SW 1271 (cell line): ENCODE measurements at places on chromosomes 11 and 22.

DNA sequence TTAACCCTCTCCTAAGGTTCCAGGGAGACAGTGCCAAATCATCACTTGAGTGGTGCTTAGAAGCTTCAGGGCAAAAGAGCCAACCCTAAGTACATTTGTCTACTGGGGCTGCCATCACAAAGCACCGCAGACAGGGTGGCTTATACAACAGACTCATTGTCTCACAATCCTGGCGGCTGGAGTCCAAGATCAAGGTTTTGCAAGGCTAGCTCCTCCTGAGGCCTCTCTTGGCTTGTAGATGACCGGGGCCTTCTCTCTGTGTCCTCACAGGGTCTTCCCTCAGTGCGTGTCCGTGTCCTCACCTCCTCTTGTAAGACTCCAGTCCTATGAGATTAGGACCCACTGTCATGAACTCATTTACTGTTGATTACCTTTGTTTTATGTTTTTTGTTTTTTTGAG, 34.1 kb upstream of the CD81 start:
- DNase-seq, result no peak

- no peak for DNase-seq
Measured at GRCh38 chr22:20644071-20644642, 129.8 kb upstream of the SERPIND1 start.

GRCh38 chr22:36330655-36331305, 57.0 kb downstream of the MYH9 start:
- no peak for DNase-seq

DNA sequence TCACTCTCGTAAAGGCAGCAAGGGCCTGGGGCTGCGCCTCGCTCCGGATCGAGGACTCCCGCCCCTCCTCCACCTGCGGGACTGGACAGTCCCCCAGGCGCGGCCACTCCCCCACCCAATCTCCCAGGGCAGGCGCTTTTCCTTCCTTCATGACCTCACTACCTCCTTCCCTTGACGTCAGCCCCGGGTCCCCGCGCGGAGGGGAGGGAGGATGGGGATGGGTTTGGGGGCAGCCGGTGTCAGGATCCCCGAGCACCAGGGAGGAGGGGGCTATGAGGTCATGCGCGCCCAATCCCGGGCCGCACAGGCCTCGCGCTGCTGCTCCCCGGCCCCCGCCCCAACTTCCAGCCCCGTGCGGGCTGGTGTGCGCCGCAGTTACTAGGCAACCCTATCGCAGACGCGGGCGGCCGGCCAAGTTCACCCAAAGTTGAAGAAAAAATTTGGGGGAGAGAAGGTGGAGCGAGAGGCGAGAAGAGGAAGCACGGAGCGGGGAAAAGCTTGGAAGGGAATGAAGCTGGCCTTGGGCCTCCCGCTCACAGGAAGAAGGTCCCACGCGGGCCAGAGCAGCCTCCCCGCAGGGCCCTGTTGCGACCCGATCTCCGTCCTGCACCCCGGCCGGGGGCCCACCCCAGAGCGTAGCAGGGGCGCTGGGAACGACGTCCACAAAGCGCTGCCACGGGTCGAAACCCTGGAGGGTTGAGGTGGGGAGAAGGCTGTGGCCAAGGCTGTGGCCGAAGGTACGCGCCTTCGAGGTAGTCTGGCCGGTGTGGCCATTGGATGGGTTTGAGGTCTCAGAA, 8.3 kb downstream of the WT1 start:
- no peak for DNase-seq

DNA sequence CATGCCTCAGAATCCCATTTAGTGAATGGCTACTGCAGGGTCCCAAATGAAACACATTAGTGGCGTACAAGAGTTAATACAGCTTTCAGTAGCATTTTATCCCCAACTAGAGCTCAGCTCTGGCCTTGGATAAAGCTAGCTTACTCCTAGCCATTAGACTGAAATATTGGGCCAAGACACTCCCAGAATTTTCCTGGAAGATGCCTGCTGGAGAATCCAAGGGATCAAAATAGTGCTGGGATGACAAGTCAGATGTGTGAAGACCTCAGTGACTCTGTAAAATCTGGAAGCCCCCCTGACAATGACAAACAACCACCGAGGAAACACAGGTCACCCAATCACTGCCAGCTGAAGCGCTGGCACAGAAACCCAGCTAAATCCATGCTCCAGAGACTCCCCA, 303.1 kb upstream of the SORL1-AS1 start:
- DNase-seq, result no peak

- no peak for DNase-seq
Measured at GRCh38 chr11:43989162-43989981, 46.9 kb downstream of the C11orf96 start.

GRCh38 chr11:64611869-64612646, 21.0 kb downstream of the SLC22A12 start:
- DNase-seq, result no peak

DNA sequence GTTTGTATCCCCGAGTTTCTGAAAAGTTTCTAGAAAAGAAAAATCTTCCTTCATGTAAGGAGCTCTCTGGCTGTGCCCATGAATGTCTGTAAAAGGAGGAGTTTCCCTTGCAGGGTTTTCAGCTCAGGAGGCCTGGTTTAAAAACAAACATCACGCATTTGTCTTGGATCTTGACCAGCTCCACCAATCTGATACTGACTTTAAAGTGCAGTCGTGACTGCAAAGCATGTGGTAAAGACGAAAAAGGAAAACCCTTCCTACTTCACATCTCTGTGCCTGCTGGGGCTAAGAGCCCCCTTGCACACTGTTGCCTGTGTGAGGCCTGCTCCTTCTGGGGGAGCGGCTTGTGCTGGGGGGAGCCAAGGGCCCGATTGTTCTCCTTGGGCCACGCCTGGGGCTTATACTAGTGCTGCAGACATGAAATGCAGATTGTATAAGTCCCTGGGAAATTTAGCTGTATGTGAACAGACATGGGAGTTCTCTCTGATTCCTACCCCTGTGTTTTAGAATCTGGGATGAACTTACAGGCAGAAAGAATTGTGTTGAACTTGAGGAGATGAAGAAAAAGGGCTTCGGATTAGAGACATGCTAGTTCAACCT, 62.1 kb downstream of the ADAMTS15 start:
- DNase-seq, result no peak

GRCh38 chr22:36129486-36130388, 30.8 kb downstream of the APOL3 start:
- DNase-seq, result no peak

GRCh38 chr22:35835998-35836691, 118.5 kb downstream of the APOL5 start:
- DNase-seq, result peak; percentile 87

- DNase-seq, result peak; percentile 17
Measured at GRCh38 chr11:69841859-69842698, 22.9 kb upstream of the FGF3 start.

- no peak for DNase-seq
Measured at GRCh38 chr11:114594703-114595102, 883 bp downstream of the NXPE4 start.
